Thoracic aorta (tissue), 2 donors: ENCODE measurements at places on chromosomes 11 and 22. TPM values are rescaled to one million over a fixed set of nuclear protein-coding genes. Genes with fewer than 3 reads are reported as not detected.

DNA sequence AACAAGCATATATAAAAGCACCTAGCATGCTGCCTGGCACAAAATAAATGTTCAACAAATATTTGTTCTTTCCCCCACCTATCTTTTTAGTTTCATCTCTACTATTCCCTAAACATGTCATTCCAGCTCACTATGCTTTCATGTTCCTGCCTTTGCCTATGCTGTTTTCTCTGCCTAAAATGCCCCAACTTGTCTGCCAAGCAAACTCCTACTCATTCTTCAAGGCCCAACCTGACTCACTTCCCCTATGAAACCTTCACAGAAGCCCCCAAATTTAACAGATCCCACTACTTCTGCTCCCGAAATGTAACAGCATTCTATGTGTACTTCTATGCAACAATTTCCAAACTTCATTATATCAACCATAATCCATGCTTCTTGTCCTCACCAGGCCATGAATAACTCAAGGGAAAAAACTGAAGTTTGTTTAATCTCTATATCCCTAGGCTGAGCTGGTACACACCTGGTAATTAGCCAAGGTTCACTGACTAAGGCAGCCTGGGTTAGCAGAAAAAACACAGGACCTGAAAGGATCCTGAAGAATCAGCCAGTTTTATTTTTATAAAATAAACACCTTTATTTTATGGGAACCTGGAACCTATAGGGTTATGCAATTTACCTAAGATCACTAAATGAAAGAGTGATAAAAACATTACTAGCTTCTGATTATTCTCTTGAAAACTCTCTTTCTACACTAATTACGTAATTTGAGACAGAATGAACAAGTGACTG is 72.2 kb downstream of the PAK1 start:
- no peak for DNase-seq
- H3K36me3 ChIP-seq = no peaks in the 10 kb centered on the region
- H3K27ac ChIP-seq = no peak overlapping the region
- no peaks in the 10 kb centered on the region for H3K4me1 ChIP-seq
- H3K4me3 ChIP-seq = no peak overlapping the region

- H3K4me1 ChIP-seq = peaks cover 9% of the 10 kb centered on the region
- no peaks in the 10 kb centered on the region for H3K27me3 ChIP-seq
- H3K36me3 ChIP-seq = no peaks in the 10 kb centered on the region
- H3K27ac ChIP-seq = no peak overlapping the region
- no peak overlapping the region for H3K4me3 ChIP-seq
Observed at GRCh38 chr22:48531761-48532435, 1295.8 kb downstream of the BRD1 start.

DNA sequence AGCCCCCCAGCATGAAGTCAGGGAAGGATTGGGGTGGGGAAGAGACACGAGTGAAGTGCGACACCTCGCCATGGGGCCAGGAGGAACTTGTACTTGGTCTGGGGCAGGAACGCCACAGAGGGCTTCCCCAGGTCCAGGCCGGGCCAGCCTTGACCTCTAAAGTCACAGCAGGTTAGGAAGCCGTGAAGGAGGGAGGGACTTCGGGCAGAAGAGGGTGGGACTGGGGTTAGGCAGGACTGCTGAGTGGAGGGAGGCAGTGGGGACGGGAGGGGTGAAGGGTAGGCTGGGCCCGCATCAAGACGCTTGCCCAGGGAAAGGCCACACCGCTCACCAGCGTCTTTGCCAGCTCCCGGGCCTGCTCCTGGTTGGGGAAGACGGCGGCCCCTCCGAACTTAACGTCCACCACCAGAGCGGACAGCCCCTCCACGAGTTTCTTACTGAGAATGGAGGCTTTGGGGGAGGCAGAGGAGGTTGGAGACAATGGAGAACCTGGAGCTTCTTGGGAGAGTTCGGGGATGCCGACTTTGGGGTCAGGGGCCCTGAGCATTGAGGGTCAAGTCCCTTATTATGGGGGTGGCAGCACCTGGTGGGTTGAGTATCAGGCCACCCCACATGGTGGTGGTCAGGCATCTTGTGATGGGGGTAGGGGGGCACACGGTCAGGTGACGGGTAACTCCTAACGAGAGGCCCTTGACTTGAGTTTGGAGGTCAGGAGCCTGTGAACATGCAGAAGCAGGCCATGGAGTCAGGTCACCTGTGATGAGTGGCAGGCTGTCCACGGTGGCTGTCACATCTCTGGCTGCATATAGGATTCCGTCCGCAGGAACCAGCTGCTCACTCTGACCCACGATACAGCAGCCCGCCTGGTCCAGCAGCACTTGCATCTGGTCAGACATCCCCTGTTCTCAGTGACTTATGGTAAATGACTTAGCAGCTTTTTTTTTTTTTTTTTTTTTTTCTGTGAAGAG is 1.7 kb upstream of the SCO2 start:
- H3K27ac ChIP-seq = peak overlapping the region; percentile 69
- H3K4me1 ChIP-seq = peaks cover 48% of the 10 kb centered on the region

CATSPER1 gene
- not detected for total RNA-seq

DNA sequence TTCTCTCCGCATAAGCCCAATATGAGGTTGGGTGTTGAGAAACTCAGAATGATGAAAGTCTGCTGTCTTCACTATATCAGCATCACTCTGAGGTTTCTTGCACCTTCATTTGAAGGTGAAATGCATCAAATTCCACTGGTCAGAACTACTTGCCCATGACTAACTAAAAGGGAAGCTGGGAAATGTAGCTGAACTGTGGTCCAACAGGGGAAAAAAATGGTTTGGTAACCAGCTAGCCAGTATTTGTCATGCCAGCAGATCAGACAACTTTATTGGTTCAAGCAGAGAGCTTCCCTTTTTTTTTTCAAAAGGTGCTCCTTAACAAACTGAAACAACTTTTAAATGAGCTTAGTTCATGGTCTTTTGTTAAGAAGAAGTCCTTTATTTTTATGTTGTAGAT is 14.2 kb upstream of the PIK3C2A start:
- no peak for DNase-seq
- no peak overlapping the region for H3K27ac ChIP-seq
- no peaks in the 10 kb centered on the region for H3K36me3 ChIP-seq
- H3K4me3 ChIP-seq = no peak overlapping the region

DNA sequence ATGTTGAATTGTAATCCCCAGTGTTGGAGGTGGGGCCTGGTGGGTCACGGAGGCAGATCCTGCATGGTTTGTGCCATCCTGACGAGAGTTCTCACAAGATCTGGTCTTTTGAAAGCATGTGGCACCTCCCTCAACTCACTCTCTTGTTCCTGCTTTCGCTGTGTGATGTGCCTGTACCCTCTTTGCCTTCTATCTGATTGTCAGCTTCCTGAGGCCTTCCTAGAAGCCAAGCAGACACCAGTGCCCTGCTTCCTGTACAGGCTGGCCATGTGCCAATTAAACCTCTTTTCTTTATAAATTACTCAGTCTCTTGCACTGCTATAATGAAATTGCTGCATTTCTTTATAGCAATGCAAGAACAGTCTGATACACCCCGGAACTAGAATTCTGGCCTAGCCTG is 13.1 kb downstream of the PTPN5 start:
- H3K27ac ChIP-seq = no peak overlapping the region
- no peaks in the 10 kb centered on the region for H3K4me1 ChIP-seq
- H3K36me3 ChIP-seq = no peaks in the 10 kb centered on the region
- no peaks in the 10 kb centered on the region for H3K27me3 ChIP-seq

- no peak overlapping the region for H3K4me3 ChIP-seq
- peak overlapping the region; percentile 10 for H3K27ac ChIP-seq
- H3K4me1 ChIP-seq = peaks cover 6% of the 10 kb centered on the region
- no peak for DNase-seq
Observed at GRCh38 chr11:101442936-101443521, 140.8 kb downstream of the TRPC6 start.

KDM4E gene
- total RNA-seq = not detected
